ENCODE measurements at places on chromosomes 2 and 18.

DNA sequence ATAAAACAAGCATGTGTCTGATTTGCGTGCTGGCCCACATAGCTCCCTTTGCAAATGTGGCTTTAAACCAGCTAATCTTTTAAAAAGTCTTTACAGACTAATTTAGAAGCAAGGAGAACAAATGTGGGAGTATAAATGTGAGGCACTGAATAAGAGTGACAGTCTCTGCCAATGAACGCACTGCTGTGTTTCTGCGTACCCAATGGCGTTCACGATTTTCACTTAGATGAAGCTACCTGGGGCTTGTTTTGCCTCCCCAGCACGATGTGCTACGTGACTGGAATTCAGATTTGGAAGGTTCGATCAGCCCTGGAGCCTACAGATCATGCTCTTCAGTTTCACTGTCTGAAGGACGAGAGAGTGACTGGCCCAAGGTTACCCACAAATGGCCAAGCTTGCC is 10.8 kb upstream of the CRACDL start:
- DNase-seq = no peak

- no peak for DNase-seq
Measured at GRCh38 chr2:102801098-102801718, 39.4 kb downstream of the TMEM182 start.

DNA sequence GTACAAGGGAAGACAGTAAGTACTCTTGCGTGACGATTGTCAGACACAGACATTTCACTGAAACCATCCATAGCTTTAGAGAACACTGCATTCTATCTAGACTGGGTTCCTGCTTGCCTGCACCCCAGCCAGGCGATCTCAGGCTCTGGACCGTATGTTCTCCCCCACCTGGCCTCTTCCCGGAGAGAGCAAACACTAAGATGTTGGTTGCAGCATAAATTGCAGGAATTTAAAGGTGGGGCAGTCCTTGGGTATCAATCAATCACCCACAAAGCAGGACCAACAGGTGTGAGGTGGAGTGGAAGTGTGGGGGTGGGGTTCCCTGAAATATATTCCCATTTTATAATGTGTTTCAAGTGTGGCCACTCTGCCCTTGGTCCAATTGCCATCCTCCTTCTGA is 103.6 kb upstream of the TGFA start:
- no peak for DNase-seq

- no peak for DNase-seq
Measured at GRCh38 chr2:74935975-74936391, 22.5 kb upstream of the POLE4 start.

- no peak for DNase-seq
Measured at GRCh38 chr18:77001041-77001440, 131.5 kb downstream of the MBP start.

GRCh38 chr2:79039944-79040343 is 14.4 kb downstream of the REG3G start:
- no peak for DNase-seq

GRCh38 chr2:3396920-3397559 is 17.5 kb downstream of the TRAPPC12 start:
- no peak for DNase-seq

DNA sequence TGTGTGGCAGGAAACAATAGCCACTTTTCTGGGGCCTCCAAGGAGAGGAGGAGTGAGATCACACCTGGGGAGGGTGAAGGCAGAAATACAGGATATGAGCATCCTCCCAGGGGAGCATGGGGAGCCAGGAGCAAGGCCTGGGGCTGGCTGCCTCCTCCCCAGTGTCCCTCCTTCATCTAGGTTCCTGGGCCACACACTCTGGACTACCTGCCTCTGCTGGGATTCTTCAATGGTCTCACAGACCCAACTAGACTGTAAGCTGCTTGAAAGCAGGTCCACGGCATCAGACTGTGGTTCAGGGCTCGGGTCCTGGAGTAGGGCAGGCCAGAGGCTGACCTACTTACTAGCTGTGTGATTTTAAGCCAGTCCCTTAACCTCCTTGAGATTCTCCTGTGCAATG is 94.0 kb downstream of the MCFD2 start:
- DNase-seq = no peak

- DNase-seq = no peak
Measured at GRCh38 chr18:76953156-76953555, 130.8 kb downstream of the ZNF236 start.

GRCh38 chr18:47458483-47458882 is 207.0 kb upstream of the SKOR2 start:
- no peak for DNase-seq

GRCh38 chr2:229879191-229879950 is 42.4 kb downstream of the TRIP12 start:
- no peak for DNase-seq

- DNase-seq = peak; percentile 57
Measured at GRCh38 chr18:77054606-77055428, 77.8 kb downstream of the MBP start.

DNA sequence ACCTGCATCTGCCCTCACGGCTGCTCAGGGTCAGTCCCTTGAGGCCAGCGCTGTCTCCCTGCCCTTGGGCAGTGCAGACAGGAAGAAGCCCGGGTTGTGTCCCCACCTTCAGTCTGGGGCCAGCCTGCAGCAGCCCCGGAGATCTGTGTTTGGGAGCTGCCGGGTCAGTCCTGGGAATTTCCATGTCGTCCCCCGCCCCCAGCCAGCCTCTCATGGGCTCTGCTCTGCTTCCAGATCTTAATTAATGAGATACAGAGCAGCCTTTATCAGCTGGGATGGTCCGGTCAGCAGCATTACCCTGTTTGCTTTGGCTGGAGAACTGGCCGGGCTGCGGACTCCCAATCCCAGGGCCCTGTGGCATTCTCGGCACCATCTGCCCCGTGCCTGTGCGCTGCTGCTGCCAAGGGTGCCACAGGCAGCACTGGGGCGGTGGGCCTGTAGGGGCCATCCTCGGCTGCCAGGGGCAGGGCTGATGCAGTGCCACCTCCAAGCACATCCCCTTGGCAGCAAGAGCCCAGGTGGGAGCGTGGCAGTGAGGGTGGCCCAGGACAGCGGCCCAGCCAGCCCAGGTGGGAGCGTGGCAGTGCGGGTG is 2.4 kb downstream of the BOK start:
- DNase-seq = no peak

DNA sequence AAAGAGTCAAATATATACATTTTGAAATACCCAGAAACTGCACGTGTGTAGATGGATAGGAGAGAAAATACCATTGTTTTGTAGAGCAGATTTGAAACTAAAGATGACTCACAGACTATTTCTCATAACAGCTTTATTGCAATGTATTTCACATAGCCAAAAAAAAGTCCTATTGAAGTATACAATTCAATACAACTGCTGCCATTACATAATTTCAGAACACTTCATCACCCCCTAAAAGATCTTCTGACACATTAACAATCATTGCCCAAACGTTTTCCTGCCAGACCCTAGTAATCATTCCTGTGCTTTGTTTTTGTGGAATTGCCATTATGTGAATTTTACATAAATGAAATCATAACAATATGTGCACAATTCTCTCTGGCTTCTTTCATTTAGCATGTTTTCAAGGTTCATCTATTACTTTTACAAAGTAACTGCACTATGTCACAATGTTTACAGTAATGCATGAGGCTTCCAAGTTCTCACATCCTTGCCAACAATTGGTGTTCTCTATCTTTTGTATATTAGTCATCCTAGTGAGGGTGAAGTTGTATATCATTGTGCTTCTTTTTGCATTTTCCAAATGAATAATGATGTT is 378.6 kb upstream of the CWC22 start:
- DNase-seq = no peak

DNA sequence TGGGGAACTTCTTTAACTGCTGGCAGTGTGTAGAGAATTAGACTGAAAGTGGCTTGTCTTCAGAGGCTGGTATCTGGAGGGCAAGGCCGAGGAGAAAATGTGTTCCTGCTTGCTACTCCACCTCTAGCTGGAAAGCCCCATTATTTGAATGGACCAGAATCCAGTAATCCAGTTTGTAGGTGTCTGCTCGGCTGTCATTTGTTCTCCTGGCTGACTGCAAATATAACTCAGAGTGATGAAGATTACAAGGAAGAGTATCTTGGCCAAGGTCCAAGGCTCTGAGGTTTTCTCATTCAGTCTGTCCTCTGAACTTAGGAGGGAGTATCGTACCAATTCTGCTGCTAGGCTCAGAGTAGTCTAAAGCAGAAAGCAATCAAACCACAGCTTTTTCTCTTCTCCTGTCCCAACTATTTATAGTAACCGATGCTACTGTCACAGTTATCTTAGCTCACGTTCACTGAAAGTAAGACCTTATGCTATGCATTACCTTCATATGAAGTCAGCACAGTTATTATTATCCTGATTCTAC is 228.6 kb downstream of the SETBP1 start:
- DNase-seq = no peak

DNA sequence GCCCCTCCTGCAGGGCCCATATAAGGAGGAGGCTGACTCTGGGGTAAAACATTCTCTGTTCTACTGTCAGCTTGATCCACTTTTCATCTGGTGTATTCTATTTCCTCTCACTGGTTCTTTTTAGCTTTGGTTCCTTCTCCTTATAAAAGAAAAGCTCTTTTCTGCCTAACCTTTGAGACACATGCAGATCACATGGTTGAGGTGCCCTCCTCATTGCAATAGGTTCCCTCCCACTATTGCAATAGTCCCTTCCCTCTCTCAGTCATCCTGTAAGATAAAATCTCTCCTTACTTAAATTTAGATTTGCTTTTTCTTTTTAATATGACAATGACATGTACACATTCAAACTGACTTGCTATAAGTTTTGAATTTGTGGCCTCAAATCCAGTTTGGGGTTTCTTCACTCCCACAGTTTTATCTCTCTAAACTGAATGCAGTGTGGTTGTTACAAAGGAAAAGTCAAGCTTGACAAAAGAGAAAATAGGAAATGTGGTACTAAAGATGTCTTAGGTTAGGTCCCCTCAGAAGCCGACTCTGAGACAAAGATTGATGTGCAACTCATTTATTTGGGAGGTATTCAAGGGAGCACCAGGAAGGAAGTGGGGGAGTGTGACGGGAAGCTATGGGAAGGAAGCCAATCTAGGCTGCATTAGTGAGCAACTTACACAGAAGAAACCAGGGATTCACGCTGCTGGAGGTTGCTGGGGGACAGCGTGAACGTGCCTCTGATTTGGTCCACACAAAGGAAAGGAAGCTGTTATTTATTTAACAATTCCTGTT is 127.6 kb upstream of the LINC00305 start:
- no peak for DNase-seq
